ENCODE measurements at places on chromosomes 7 and 10.
A peak's percentile ranks its signal among the peaks of the same experiment; 100 is the strongest.

DNA sequence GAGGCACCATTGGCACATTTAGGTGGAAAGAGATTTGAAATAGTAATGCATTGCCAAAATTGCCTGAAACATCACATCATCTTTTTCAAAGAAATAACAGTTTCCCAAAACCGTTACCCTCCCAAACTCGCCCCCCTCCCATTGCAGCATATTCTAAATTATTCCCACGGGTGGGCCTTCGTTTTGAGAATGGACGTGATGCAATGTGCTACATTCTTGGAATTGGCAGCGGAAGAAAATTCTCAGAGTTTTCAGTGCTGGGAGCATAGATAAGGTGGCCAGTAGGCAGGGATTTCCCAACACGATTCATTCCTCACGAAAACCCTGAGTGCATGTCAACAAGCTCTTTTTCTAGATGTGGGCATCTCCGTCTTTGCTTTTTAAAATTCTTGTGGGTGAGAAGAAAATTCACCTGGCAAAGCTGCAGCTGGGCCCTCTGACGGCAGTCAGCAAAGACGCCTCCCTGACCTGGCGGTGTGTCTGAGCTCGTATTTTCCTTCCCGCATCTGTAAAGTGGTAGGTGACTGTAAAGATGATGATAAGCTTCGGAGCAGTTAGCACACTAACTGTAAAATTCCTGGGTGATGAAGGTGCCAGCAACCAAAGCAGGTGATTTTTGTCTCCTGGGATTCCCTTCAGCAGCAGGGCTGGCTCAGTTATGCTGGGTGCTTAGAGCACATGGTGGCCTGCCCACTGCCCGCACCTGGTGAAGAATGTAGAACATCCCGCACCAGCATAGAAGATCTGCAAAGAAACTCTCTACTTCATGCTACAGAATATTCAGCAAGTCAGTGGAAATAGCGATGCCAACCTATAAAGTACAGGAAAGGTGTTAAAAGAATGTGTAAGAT is 141.9 kb upstream of the KLF6 start:
- DNase-seq, result no peak

GRCh38 chr7:19944363-19945120 is 171.1 kb upstream of the TMEM196 start:
- no peak for DNase-seq

- DNase-seq, result peak; percentile 28
Measured at GRCh38 chr10:50417886-50418830, 166.8 kb upstream of the ASAH2 start.

- no peak for DNase-seq
Measured at GRCh38 chr7:102973096-102973802, 60.4 kb downstream of the LRRC17 start.

GRCh38 chr10:119713744-119714483 is 11.9 kb upstream of the INPP5F start:
- peak; percentile 6 for DNase-seq

DNA sequence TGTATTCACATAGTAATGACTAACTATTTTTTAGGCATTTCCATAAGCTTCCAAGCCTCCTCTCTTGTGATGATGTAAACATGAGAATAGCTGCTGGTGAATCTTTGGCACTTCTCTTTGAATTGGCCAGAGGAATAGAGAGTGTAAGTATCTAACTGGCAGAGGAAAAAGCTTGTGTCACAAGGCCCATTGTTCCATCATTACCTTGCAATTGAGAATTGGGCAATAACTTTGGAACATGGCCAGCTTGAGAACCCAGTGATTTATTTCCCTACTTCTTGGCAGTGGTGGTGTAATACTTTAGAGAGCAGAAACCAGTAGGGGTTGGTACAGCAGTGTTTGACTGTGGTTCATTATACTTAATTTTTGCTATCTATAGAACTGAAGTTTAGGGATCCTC is 12.0 kb downstream of the IFRD1 start:
- no peak for DNase-seq

GRCh38 chr10:29517352-29517923 is 117.3 kb downstream of the SVIL start:
- DNase-seq, result no peak

GRCh38 chr10:61024856-61025201 is 80.8 kb upstream of the RHOBTB1 start:
- DNase-seq, result no peak

DNA sequence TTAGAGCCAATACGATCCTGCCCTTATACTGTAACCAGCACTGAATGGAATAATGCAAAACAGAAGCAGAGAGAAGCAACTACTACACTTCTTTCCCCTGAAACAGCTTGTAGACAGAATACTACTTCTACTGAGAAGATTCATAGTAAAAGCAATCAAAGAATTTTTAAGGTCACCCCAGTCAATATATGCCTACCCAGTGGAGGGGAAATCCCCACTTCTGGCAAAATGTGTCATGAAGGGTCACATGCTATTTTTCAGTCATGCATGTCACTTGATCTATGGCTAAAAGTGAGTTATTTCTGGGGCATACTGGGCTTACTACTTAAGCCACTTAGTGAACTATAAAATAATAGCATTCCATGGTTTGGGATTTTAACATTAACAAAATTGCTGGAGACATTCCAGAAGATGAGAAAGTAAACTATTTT is 25.6 kb downstream of the IRF5 start:
- no peak for DNase-seq

DNA sequence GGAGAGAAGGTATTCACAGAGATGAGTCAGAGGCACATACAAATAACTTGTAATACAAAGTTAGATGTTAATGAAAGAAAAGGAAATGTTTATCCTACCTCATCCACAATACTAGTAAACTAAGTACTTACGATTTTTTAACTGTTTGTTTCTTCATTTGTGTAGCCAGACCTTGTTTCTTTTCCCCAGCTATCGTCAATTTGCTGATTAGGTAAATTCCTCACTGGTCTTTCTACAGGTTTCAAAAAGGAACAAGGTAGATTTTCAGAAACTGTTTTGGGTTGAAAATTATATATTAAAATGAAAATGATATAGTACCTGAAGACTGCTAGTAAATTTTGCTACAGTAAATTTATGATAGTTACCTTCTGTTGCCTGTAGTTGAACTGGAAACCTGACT is 56.6 kb downstream of the PON1 start:
- DNase-seq, result no peak

DNA sequence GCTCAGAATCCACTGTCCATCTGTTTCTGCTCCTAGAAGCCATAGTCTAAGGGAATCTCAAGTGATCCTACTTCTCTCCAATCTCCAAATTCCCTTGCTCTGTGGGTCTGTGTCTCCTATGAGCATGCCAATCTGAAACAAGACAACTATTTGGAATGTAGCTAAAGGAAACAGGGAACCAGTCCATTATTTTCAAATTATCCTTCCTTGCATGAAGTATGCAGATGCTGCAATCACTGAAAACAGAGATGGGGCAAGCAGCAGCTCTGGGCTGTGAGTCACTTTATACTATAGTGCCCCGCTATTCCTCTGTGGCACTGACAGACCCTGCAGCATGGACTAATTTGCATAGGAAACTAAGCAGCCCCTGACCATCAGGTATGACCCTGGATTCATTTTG is 76.9 kb upstream of the PRSS58 start:
- no peak for DNase-seq

DNA sequence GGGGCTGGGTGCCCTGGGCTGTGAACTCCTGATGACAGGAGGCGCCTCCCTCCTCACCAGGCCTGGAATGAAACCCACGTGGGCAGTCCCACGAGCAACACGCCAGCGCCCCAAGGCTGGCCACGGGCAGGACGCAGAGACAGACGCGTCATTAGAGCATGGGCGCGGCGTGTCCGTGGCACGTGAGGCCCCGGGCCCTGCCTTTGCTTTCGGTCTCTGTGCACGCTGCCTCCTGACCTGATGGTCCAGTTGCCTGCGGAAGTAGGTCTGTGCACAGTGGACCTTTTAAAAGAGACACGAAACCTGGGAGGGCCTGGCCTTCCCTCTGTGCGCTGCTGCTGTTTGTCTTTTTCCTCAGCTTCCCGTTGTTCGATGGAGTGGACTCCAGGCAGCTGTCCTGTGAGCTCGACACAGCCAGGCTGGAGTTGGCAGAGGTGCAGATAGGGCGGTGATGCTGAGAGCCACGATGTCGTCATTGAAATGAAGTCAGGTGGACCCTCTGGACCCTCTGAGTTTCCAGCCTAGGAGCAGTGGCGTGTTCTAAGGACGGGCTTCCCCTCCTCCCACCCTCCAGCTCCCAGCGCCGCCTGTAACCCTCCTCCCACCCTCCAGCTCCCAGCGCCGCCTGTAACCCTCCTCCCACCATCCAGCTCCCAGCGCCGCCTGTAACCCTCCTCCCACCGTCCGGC is 40.1 kb upstream of the CFAP46 start:
- no peak for DNase-seq

DNA sequence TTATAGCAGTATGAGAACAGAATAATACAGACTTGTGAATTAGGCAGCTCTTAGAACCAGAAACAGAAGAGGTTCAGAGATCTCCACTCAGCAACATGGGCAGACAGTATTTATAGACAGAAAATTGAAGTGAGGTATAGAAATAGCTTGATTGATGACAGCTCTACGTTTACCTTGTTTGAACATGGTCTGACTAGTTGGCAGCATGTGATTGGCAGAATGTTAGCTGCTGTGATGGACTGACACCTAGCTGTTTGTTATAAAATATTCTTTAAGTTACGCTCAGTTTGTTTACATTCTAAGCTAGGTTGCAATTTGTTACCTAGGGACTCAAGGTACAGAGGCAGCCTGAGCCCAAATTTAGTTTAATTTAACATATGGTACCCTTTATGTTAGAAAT is 73.7 kb upstream of the TMEM229A start:
- no peak for DNase-seq

DNA sequence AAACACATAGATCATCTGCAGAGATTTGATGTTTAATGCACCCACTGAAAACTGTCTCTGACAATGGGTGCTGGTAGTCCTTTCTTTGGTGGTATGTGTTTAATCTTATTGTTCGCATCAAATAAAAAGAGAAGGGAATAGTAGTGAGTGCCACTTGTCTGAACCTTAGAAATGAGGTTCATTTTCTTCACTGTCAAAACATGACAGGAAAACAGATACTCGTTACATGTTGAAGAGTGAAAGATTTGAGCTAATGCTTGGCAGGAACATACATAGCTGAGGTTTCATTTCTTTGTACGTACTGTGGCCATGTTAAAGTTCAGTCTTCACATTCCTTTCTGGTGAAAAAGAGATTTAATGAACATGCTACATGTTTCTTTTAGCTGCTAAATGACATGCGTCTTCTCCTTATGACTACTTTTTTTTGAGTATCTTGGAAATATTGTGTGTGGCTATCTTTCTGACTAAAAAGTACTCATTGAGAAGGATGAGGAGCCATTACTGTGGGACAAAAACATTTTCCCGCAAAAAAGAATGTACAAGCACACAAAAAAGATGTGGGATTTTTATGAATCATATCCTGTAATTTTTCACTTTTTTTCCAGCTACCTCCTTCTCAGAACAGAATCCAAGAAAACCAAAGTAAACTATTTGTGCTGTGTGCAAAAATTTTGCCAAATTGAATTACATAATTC is 108.0 kb downstream of the TWIST1 start:
- DNase-seq, result no peak

DNA sequence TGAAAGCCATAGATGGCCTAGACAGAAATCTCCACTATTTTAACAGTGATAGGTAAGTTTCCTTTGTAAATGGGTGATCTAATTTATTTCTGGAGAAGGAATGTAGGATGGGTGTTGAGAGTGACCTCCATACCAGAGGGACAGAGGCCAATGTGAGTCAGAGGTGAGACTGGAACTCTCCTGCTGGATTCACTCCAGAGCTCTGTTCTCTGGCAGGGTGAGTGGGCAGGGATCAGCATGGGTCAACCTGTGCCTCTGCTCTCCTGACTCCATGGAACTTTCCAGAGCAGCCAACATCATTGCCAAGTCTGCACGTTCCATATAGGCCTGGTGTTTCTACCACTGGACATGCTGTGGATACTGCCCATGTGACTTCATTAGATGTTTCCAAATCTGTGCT is 11.4 kb downstream of the AKR1C3 start:
- DNase-seq, result no peak

GRCh38 chr10:6995831-6996230 is 415.0 kb downstream of the SFMBT2 start:
- no peak for DNase-seq
